Osteocyte (in vitro differentiated cells): ENCODE measurements at places on chromosomes 12 and 14. TPM values are rescaled to one million over a fixed set of nuclear protein-coding genes. Genes with fewer than 3 reads are reported as not detected.

DNA sequence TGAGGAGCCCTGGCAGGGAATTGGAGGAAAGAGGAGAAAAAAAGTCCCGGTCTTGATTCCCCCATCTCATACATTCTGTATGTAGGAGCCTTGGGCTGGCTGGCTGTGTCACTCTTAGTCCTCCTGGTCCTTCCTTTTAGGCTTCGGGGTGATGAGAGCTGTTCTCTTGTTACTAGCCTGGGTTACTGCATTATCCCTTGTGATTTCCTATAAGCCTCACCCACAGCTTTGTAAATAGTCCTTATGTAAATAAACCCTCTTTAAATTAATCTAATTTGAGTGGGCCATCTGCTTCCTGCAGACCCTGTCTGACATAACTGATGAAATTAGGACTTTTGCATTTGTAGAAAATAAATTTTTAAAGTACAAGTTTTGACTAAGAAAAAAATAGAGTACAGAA lies 19.2 kb downstream of the DNM1L start:
- H3K36me3 ChIP-seq: peaks cover 15% of the 10 kb centered on the region
- no peak overlapping the region for H3K27ac ChIP-seq

GRCh38 chr12:106304797-106305196 lies 2.3 kb downstream of the TCP11L2 start:
- peaks cover 9% of the 10 kb centered on the region for H3K36me3 ChIP-seq
- H3K27ac ChIP-seq: no peak overlapping the region
- no peaks in the 10 kb centered on the region for H3K27me3 ChIP-seq
- H3K4me3 ChIP-seq: no peak overlapping the region

GRCh38 chr12:50925342-50925651 lies 27.0 kb upstream of the HIGD1C start:
- peaks cover 4% of the 10 kb centered on the region for H3K36me3 ChIP-seq
- DNase-seq: no peak
- H3K4me3 ChIP-seq: peak overlapping the region; percentile 74

DNA sequence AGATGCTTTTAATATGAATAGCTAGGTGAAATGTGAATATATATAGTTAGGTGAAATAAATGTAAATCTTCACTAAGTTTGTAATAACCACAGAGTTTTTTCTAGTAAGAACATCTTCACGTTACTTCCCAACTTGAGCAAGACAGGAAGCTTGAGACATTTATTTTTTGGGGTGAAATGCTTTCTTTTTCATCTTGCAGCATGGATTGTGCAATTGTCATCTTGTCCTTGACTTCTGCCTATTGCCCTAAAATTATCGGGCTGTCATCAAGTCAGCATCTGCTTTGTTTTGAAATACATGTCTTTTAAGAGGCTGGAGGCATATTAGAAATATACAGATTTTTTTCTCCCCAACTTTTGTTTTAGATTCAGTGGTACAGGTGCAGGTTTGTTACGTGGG lies 433.9 kb downstream of the PCNX1 start:
- no peak overlapping the region for H3K4me3 ChIP-seq
- no peak for DNase-seq
- no peak overlapping the region for H3K27ac ChIP-seq
- peaks cover 4% of the 10 kb centered on the region for H3K36me3 ChIP-seq
- H3K4me1 ChIP-seq: peaks cover 23% of the 10 kb centered on the region

Gene REP15
- total RNA-seq: 1.4 and 1.6 TPM in 2 replicates

Gene HOXC5
- total RNA-seq: not detected in 2 replicates

Gene DLK1
- total RNA-seq: 0.60 and 0.86 TPM in 2 replicates

Gene APOF
- total RNA-seq: not detected in 2 replicates
